CD4-positive, alpha-beta T cell treated with Interleukin-12 subunit alpha and Interleukin-12 subunit beta, for 1 hour (primary cell): ENCODE measurements at places on chromosomes 3 and 15.
A peak's percentile ranks its signal among the peaks of the same experiment; 100 is the strongest.

DNA sequence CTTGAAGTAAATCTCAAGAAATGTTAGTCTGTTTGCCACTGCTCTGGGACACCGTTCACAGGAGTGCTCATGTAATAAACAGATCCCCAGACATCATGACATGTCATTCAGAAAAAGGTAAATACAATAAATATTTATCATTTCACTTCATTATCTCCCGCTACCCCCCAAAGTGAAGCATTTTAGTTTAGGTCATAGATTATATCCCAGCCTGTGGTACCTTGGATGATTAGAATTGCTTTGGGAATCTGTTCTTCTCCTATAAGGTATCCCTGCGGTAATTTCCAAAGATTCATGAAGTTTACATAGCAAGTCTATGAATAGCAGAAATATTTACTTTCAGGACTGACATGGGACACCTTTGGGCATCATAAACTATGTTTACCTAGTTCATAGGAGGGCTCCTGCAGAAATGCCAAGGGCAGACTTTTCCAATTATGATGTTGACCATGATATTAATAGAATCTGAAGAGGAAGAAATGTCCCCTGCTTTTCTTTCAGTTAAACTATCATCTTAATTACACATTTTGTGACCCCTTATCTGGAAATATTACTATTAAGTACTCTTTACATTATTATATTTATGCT lies 268.0 kb downstream of the NAALADL2 start:
- no peak for DNase-seq

DNA sequence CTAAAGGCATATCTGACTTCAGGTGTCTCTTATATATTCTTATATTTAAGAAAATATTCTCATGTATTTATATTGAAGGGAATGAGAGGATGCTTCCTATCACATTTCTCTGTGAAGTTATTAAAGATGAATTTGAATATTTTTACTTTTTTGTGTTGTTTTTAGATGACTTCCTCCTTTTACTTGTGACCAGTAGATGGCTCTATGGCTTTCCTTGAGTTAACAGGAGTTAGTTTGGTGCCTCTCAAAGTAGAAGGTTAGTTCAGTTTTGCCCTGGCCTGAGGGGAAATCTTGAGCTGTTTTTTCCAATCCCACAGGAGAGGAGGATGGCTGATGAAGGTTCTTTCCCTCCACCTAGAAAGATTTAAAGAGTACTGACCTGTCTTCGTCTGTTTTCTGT lies 80.7 kb downstream of the SQOR start:
- DNase-seq: no peak

DNA sequence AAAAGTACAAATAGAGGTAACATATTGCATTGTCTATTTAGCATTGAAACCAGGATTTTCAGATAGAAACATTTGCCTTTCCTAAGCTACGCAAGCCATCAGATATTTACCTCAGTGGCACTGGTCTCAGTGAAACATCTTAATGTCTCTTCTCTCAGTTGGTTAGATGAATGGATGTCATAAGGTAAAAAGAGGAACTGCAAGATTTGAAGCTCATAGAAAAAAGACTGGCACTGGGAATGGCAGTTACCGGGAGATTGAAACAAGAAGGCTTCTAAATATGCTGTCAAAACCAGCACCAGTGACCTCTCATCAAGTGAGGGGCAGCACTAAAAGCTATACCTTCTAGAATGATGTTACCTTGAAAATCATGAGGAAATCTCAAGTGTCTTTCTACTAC lies 486.4 kb downstream of the FHIT start:
- no peak for DNase-seq

DNA sequence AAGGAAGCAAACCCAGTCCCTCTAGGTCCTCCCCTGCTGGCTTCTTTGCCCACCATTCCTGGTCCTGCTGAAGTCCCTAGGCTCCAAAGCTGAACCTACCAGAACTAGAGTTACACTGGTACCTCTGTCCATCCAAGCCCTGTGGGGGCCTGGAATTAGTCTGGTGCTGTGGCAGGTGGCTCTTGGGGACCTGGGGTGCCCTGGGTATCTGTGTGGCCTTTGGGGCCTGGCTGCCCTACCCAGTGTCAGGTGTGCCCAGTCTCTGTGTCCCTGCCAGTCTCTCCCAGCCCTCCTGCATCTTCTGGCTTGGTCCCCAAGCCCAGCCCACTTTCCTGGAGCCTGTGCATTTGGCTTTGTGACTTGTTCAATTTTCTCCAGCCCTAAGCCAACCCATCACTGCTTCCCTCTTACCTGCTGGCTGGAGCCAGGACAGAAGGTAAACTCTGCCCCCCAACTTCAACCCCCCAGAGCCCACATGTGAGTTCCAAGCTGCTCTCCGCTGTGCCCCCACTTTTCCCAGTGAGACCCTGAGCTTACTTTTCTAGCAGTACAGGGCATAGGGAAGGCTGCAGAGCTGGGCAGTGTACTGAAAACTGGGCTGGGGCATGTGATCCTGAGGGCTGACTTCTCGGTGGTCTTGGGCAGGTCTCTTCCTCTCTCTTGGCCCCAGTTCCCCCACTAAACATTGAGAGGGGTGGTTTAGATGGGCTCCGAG lies 28.3 kb upstream of the HHATL start:
- no peak for DNase-seq

GRCh38 chr3:71129611-71130431 lies 453.7 kb downstream of the FOXP1 start:
- peak; percentile 53 for DNase-seq

DNA sequence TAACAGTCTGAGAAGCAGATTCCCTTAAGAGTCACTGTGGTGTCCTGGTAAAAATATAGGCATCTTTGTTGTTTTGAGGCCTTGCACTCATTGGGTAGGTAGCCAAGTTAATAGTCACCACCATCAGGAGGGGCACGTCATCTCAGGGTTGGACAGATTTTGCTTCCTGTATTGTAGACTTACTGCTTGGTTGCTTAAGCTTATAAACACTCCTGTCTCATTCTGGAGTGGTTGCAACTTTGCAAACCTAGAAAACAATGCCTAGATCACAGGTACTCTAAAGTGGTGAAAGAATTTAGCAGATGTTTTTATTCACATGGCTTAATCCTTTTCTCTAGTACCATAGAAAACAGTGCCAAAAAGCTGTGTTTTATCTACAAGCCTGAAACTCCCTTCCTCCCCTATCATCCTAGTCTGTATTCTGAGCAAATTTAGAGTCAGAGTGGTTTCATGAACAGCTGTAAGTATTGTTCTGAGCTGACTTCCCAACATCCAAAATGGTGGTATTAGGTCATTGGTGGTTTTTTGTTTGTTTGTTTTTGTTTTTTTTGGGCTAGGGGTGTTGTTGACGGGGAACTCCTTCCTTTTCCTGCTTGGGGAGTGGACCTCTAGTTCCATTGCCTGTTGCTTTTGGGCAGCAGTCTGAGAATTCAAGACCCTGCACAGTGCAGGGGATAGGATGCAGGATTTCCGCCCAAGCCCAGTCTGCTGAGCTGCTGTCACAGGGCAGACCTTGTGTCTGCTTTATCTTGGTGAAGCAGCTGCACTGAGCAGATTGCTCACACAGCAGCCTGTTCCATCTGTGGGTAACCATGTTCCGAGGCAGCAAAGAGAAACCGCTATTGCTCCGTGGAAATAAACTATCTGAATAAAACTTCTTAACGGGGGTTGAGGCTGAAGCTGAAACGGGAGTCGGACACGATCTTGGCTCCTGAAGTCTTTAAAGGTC lies 202.0 kb downstream of the AKAP13 start:
- peak; percentile 71 for DNase-seq

DNA sequence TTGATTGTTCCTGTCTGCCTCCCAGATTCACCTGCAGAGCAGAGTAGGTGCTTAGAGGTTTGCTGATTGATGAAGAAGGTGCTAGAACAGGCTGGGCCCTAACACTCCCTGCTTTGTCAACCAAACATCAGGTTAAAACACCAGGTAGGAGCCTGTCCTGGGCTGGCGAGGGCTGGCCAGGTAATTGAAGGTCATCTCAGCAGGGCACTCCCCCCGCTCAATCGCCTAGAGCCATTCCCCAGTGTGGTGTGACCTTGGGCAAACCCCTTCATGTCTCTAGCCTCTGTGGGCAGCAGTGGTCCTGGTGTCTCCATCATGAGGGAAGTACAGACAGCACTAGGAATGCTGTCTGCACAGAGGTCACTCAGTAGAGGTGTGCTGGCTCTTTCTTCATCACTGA lies 88.3 kb downstream of the KLF15 start:
- DNase-seq: no peak

DNA sequence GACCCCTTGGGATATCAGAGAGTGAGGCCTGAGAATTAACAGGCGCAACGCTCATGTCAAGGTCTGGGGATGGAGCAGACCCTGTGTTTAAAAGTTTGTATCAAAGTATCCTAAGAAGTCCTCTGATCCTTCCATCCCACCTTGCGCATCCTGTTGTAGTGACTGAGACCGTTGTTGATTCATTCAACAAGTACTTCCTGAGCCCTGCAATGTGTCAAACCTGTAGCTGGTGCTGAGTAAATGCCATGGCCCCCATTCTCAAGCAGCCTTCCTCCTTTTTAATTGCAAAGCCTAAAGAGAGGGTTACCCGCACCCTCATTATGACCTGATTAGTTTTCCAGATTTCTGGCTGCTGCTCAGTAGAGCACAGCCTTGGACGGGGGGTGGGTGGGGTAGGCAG lies 46.4 kb downstream of the RPLP1 start:
- DNase-seq: no peak

DNA sequence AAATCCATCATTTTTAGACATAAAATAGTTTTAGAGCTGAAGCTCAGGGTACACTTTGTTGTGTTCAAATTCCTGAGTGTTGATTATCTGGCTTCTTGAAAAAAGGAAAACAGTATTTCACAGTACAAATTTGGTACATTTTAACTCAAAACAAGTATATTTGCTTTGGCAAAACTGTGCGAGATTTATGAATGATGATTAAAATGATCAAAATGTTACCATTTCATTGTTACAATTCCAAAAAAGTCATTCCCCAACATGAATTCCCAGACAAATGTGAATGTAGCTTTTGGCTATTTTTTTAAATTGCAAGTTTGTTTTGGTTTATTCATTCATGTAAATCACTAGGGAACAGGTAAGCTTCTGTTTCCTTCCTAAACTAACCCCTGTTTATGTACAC lies 347.4 kb upstream of the DCBLD2 start:
- DNase-seq: no peak

DNA sequence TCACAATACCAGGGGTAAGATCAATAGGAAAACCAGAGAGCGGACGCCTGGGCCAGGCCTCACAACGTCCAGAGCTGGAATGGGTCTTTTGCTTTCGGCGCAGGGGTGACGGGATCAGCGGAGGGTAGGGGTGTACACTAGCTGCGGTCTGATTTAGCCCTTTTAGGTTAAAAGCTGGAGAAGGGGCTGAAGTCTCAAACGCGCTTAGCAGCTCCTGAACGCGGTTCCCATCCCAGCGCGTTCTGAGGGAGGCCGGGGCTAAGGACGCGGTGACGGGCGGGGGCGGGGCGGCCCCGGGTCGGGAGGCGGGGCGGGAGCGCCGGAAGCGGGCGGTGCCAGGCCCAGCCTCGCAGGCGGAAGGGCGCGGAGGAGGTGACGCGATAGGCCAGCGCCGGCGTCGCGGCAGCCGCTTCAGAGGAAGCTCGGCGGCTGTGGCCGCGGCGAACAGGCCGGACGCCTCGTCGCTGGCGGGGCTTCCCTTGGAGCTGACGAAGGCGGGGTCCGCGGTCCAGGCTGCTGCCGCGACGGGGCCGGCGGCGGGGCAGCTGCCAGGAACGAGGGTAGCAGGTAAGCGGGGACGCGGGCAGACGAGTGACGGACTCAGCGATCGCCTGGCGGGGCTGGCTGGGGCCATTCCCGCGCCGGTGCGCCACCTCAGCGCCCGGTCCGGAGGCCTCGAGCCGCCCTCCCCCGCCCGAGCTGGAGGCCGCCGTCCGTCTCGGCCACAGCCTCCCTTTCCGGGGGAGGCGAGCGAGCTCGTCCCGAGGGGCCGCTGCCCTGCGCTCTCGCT lies at the start of gene SENP5:
TSS of gene SENP5 (plus strand) at position 414 of the 790 bp plus-strand sequence. CDS start 17,262 bp downstream, outside the sequence.
- DNase-seq: peak; percentile 90

GRCh38 chr3:126510308-126510910 lies 7.2 kb downstream of the UROC1 start:
- DNase-seq: no peak

GRCh38 chr3:183116025-183116614 lies 16.8 kb upstream of the MCCC1 start:
- peak; percentile 62 for DNase-seq

DNA sequence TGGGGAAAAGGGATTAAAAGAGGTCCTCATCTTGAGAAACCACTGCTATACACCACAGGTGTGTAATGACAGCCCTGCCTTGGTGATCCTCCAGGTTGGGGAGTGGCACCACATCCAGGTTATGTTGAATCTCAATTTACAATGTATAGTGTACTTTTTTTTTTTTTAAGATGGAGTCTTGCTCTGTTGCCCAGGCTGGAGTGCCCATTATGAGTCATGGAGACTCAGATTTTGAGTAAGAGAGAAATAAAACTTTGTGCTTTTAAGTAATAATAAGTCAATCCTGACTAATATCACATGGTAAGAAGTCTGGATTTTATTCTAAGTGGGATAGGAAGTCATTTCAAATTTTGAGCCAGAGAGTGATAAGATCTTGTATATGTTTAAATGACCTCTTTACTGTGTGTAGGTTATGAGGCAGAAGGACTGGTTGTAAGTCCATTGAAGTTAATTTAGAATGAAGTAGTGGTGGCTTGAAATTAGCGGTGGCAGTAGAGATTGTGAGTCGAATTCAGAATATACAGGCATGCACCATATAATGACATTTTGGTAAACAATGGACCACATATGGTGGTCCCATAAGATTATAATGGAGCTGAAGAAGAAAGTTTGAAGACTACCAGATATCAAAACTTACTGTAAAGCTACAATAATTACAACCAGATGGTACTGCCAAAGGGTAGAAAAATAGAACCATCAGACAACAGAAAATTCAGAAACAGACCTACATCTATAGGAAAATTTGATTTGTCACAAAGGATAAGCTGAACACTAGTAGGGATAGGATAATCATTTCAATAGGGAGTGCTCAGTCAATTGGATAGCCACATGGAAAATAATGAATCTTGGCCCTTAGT lies 20.7 kb downstream of the POPDC2 start:
- DNase-seq: no peak

GRCh38 chr3:49333091-49333490 lies 6.8 kb downstream of the USP4 start:
- DNase-seq: peak; percentile 56

- no peak for DNase-seq
Measured at GRCh38 chr15:68553314-68553993, 25.3 kb upstream of the CORO2B start.

DNA sequence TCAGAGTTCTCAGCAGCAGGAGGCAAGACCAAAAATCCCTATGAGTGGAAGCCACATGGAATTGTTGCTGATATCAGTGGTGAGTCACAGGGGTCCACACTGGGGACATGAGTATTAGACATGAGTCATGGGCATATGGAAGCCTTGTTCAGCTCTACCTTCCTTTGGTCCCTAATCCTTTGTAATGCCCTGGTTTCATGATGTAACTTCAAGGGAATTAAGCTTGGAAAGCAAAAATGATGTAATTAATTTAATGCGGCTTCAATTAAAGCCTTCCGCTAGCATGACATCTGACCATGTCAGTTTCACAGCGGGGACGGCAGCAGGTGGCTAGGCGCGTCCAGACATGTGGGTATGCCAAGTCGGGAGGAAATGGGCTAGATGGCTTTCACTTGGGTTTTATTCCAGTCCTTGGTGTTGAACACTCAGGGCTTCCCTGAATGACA lies 176.1 kb upstream of the RGMA start:
- DNase-seq: no peak
